ENCODE measurements at places on chromosomes 2 and 18.

- DNase-seq: no peak
These were observed 391.7 kb upstream of the CYRIA start for GRCh38 chr2:17057109-17058017.

DNA sequence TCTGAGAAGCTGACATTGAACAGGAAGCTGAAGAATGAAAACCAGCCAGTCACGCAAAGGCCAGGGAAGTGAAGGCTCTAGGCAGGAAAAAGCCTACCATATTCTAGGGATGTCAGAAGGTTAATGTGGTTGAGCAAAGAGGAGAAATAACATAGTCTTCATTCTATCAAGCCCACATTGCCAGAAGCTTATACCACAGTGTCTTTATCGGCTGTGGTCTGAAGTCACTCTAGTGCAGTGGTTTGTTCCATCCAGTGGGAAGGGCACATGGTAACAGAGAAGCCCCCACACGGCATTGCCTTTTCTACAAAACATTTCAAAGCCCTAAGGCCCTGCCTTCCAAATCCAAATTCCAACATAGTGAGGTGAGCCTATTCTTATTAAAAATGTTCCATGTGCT lies 311.3 kb downstream of the TNS1 start:
- no peak for DNase-seq

- DNase-seq: no peak
These were observed 298.8 kb upstream of the GCFC2 start for GRCh38 chr2:76009484-76009883.

GRCh38 chr2:84854850-84855249 lies 26.0 kb downstream of the TRABD2A start:
- no peak for DNase-seq

Data from activated naive CD4-positive, alpha-beta T cell (primary cell).